ENCODE measurements at places on chromosomes 7 and 10.

DNA sequence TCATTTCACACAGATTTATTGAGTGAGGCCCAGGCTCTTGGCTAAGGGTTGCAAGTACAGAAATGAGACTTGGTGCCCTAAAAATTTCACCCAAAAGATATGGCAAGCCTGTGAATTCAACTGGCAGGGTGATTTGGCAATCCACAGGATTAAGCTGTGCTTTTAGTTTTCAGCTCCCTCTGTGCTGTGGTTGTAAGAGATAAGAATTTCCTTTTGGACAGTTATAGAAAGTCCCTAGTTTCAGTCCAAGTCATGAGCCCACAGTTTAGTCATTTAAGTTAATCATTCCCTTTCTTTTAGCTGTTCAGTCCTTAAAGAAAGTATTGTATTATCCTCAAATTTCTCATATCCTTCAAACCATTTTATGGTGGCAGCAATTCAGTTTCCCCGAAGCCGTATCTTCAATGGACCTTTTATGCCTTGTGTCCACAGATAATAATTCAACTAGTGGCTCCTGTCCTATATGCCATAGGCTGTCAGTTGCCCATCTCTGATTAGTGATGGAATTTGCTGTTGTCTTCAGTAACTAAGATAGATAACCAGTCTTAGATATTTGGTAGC, 73.4 kb upstream of the NAMPT start:
- no peak for DNase-seq

DNA sequence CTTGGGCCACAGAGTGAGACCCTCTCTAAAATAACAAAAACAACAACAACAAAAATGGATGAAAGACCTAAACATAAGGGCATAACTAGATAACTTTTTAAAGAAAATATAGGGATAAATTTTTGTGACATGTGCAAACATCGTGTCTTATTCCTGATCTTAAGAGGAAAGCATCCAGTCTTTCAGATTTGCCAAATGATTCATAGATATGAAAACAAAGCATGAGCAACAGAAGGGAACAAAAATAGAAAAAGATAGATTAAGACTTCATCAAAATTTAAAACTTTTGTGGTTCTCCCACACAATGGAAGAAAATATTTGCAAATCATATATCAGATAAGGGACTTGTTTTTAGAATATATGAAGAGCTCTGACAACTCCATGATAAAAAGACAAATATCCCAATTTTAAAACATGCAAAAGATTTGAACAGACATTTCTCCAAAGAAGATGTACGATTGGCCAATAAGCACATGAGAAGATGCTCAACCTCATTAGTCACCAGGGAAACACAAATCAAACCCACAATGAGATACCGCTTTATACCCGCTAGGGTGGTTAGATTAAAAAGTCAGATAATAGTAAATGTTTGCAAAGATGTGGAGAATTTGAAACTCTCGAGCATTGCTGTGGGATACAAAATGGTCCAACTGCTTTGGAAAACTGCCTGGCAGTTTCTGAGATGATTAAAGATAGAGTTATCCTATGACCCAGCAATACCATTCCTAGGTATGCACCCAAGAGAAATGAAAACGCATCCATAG, 20.3 kb downstream of the PPIF start:
- DNase-seq = no peak

- DNase-seq = no peak
Measured at GRCh38 chr10:103433858-103434257, 18.3 kb downstream of the CALHM2 start.

DNA sequence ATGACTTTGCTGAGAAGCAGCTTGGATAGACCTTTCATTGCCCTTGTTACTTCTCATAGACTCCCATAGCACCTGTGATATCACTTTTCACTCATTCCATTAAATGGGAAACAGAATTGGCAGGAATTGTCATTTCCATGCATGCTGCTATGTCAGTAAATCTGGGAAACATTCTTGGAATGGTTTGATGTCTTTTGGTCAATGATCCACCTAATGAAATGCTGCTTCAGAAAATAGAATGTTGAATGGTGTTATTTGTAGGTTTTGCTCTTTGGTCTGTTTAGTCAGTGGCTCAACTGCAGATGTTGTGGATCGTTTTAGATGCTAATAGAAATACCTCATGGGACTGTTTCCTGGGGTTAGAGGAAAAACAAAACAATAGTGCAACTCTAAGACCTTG, 127.8 kb downstream of the PLPP4 start:
- DNase-seq = no peak

GRCh38 chr7:87152897-87153641, 816 bp downstream of the DMTF1 start:
- DNase-seq = peak; percentile 11

GRCh38 chr7:15802425-15802824, 115.9 kb upstream of the MEOX2 start:
- no peak for DNase-seq

GRCh38 chr7:135712796-135713195, 15.2 kb downstream of the SLC13A4 start:
- DNase-seq = no peak

GRCh38 chr7:41792120-41792519, 89.2 kb upstream of the INHBA start:
- DNase-seq = no peak

DNA sequence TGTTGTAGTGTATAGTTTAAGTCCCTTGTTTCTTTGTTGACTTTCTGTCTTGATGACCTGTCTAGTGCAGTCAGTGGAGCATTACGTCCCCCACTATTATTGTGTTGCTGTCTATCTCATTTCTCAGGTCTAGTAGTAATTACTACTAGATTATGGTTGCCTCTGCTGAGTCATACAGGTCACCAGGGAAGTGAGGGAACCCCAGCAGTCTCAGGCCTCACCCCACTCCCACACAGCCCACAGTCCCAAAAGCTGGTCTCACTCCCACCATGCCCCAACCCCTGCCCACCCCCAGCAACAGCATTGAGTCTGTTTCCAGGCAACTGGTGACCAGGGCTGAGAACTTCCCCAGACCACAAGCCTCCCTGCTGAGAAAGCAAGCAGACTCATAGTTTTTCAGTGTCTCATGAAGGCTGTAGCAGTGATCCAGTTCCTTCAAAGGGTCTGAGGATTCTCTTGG, 88.0 kb downstream of the PLXDC2 start:
- no peak for DNase-seq

DNA sequence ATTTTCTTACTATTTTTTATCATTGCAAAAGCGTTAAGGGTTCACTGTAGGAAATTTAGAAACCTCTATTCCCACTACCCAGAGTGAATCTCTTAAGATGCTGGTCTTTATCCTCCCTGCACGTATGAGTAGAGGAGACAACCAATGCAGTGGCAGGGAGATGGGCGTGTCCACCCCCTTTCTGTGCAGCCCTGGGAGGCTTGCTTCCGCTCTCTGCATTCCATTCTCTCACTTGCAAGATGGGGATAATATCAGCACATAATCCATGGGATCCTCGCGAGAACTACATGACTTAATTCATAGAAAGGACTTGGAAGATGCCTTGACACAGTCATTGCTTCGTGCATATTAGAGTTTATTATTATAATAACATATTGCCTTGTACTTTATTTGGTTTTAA, 196.2 kb downstream of the KLF6 start:
- DNase-seq = no peak

- no peak for DNase-seq
Measured at GRCh38 chr7:2873686-2874551, 29.8 kb upstream of the GNA12 start.

GRCh38 chr7:4272141-4272540, 410.0 kb upstream of the FOXK1 start:
- no peak for DNase-seq

- no peak for DNase-seq
Measured at GRCh38 chr7:66283003-66283920, 78.1 kb downstream of the TPST1 start.

DNA sequence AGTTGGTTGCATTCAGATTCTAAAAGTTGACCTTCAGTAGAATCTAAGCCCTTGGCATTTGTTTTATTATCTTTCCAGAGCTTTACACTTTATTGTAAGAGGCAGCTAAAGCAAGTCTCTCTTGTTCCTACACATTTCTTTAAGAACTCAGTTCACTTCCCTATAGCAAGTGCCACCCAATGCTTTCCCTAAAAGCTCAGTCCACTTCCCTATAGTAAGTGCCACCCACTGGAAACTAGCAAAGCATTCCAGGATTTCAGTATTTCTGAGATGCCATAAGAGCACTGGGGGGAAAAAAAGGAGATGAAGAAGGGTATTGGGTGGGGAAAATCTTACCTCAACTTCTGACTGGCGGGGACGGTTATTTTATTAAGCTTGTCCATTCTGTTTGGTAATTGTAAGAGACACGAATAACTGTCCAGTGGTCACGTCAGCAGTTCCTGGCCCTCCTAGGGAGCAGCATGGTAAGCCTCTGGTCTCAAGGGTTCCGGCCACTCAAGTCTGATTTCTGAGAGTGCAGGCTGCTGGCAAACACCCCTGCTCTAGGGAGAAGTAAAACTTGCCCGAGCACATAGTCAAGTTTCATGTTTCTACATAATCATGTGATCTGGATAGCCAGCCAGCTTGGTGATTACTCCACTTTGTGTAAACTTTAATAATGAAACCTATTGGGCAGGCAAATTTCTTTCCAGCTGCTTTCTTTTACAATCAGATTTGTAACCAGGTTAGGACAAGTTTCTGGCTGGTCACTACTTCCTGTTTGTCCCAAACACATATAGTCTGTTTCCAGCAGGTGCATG, at the start of gene BLNK:
BLNK (minus strand) TSS at position 554 of the 800 bp plus-strand sequence; CDS start at position 383, 171 bp downstream.
- DNase-seq = no peak

DNA sequence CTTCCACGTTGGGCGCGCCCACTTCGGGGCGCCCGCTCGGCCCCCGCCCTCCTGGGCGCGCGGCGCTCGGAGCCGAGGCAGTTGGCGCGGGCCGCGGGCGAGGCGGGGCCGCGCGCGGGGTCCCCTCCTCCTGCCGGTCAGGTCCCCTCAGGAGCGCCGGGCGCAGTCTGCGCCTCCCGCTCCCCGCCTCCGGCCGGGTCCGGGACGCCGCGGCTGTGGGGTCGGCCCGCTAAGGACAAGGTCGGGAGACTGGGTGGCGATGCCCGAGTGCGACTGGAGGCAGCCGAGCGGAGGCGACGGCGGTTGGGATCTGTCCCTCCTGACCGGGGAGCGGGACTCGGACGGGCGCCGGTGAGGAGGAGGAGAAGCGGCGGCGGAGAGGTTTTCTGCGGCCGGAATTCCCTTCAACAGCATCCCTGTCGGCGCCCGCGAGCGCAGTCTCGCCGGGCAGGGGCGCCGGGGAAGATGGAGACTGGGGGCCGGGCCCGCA, at the start of gene ATRNL1:
ATRNL1 (plus strand) TSS at position 80 of the 490 bp plus-strand sequence; CDS start at position 466, 386 bp downstream.
- DNase-seq = no peak

GRCh38 chr7:132053871-132054270, 497.4 kb upstream of the PODXL start:
- no peak for DNase-seq

DNA sequence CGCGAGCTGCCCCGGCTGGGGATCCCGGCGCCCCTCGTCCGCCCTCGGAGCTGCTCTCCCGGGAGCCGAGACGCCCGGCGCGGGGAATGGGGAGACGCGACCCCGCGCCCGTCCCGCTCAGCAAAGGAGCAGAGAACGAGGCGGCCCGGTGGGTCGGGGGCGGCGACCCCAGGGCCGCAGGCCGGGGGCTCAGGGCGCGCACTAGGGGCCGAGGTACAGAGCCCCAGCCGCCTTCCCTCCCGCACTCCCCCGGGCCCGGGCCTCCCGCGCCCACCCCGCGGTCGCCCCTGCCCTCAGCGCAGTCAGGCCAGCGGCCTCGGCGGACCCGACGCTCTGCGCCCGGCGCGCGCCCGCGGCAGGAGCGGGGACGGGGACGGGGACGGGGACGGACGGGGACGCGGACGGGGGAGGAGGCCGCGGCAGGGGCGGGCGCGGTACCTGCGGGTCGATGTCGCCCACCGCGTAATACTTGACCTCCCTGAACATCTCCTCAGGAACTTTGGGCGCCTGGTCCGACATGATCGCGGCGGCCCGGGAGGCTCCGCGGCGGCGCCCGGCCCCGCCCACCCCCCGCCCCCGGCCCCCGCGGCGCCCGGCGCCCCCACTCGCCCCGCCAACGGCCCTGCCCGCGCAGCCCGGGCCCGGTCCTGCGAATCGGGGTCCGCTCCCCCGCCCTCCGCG, 373 bp downstream of the PAXIP1 start:
- DNase-seq = no peak

DNA sequence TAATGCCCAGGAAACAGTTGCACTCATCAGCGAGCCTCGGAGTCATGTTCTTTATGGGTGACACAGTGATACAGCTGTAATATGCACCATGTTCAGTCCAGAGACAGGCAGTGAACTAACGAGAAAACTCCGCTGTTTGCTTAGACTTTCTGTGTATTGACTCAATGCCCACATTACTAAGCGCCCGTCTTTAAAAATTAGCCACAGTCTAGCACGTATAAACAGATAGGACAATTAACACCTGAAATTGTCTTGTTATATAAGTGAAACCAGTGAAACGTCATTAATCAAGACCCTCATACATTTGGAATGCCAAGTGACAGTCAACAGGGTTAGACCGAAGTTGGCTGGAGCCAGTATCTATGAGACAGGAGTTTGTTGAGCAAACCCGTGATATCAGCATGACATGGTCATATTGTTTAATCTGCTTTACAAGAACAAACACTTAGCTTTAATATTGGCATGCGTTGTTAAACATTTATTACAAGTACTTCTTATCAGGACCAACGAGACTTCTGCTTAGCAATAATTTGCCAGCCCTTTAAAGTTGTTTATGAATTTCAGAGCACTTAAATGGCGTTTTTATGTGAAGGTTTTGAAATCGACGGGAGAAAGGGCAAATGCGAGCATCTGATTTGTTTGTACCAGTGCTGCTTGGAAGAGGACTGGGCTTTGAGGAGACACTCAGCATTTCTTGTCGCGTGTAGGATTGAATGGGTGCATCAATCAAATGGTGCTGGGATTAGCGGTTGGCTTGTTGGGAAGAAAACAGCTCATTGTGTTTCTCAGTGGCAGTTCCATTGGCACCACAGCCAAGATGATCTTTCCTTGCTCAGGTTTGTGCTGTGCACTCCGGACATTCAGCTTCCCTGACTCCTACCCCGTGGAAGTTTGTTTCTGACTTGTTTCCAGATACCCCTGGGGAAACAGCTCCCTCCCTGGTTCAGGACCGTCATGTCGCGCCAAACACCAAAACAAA, 56.3 kb downstream of the CAMK1D start:
- DNase-seq = no peak

DNA sequence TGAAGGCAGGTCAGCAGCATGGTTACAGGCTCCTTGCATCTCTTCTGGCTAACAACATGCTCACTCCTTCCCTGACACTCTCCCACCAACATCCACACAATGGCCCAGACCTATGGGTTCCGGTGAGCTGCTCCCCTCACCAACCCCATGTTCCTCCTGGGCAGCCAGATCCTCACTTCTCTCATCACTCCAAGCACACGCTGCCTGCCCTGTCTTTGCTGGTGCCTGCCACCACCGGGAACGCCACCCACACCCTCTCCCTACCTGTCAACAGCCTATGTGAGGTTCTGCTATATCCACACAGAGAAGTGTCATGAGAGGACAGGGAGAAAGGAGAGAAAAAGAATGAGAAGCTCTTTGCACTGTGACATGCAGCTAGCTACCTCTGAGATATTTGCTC, 14.6 kb downstream of the PARP12 start:
- DNase-seq = no peak
